Mesendoderm (in vitro differentiated cells): ENCODE measurements at places on chromosomes 6 and 20.

GRCh38 chr20:35458388-35458787, 3.0 kb downstream of the CEP250 start:
- DNase-seq = no peak

GRCh38 chr6:33201935-33202334, 1.3 kb downstream of the SLC39A7 start:
- no peak for DNase-seq

DNA sequence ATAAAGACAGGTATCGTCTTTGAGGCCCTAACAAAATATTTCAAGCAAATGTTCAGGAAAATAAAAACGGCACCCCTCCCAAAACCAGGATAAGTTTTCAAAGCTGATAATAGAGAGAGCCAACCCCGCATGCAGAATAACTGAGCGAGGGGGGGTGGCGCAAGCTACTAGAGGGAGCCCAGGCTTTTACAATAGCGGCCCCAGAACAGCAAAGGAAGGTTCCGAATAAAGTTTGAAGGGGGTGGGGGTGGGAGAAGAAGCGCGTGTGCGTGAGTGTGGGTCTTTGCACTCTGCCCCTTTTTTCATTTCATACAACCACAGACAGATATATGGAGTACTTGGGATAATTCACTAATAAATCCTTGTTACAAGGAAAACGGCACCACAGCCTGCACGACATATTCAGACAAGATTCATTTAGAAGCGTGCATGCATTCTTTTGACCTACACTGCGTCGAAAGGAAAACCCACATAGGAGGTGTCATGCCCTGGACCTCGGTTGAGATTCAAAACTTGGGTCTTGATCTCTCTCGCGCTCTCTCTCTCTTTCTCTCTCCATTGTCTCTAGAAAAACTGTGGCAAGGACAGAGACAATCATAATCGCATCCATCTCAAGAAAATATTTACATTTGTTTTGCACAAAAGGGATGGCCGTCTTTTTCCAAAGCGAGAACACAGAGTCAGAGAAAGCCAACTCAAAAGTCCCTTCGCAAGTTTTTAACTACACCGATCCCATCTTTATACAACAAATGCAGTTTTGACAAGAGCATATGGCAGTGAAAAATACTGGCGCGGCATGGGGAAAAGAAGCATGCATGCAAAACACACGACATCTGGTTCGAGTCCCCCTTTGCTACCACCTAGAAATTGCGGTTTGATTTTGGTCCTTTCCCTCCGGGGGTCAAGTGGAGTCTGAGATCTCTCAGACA, 1.6 kb downstream of the OLIG3 start:
- DNase-seq = no peak

- DNase-seq = no peak
Measured at GRCh38 chr20:37360391-37361115, 14.6 kb downstream of the SRC start.

DNA sequence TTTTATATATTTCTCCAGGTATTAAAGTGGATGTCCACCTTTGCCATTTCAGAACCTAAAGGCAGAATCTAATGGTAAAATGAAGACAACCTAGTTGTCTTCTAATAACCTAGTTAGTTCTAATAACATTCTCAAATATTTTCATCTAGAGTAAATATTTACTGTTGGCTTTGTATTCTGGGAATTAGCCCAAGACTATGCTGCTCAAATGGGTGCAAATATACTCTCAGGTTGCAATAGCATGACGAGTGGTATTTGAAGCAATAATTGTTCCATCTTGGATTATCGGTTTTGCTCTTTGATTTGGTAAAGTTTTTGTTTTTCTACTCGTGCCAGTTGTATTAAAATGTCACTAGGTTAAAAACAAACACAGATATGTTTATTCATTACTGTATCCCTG, 21.0 kb upstream of the RSPH4A start:
- no peak for DNase-seq

- no peak for DNase-seq
Measured at GRCh38 chr6:118506071-118506638, 41.9 kb upstream of the PLN start.
